Panc1 (cell line): ENCODE measurements at places on chromosomes 16 and 17. TPM values are rescaled to one million over a fixed set of nuclear protein-coding genes. Genes with fewer than 3 reads are reported as not detected.

The NLGN2 gene
- 33.6 TPM for total RNA-seq

DNA sequence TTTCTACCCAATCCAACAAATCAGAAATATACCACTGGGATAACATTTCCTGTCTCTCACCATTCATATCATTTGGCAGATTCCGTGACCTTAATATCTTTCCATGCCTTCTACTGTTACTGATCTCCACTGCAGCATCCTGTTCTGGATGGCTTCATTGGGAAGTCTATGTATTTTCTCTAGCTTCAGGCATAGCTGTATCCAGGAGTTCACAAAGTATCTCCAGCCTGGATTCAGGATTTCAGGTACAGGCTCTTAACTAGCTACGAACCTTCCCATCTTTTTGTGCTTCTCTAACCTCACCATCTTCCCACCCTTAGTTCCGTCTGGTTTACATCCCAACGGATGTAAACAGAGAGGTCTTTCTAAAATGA, 15.2 kb upstream of the USP10 start:
- DNase-seq, result no peak

The SHISA9 gene
- total RNA-seq, result 0.10 TPM

- DNase-seq, result no peak
Measured at GRCh38 chr17:9557161-9557755, 18.4 kb downstream of the STX8 start.
